ENCODE measurements at places on chromosomes 1 and 21.

DNA sequence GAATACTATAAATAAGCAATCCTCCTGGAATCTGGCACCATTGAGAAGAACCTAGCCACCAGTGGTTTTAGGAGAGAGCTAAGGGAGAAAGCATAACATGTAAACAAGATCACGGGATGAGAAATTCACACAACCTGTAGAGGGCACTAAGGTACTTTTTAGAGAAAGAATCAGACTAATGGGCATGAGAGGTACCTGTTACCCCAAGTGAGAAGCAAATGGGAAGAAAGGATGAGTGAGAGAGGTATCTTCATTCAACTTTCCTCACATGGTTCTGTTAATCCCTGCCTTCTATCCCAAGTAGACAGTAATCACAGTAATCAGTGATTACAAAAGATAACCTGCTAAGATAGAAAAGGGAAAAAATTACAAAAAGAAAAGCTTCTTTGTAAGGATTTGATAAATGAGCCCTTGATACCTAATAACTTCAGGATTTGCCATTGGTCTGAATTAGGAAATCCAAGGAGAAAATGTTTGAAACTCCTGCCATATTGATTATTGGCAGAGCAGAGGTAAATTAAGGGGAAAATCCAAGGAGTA lies 251.1 kb upstream of the ADGRL2 start:
- DNase-seq, result peak; percentile 13

GRCh38 chr1:183243161-183244050 lies 57.3 kb downstream of the LAMC2 start:
- DNase-seq, result no peak

- DNase-seq, result no peak
Measured at GRCh38 chr1:229550812-229551567, 7.5 kb downstream of the ABCB10 start.

GRCh38 chr1:13536571-13536970 lies 22.8 kb upstream of the LRRC38 start:
- DNase-seq, result no peak

Measured in HS-5 (cell line).